Epithelial cell of proximal tubule (primary cell): ENCODE measurements at places on chromosomes 2 and 18. TPM values are rescaled to one million over a fixed set of nuclear protein-coding genes. Genes with fewer than 3 reads are reported as not detected.
A peak's percentile ranks its signal among the peaks of the same experiment; 100 is the strongest.

GPR155 gene
- total RNA-seq = 0.87 and 1.7 TPM in 2 replicates

GRCh38 chr2:9463698-9464034 is 10.7 kb upstream of the IAH1 start:
- no peak for DNase-seq

GRCh38 chr18:5508821-5509220 is 35.0 kb downstream of the EPB41L3 start:
- no peak for DNase-seq

DNAJC5G gene
- total RNA-seq = not detected in 2 replicates

TTC21B gene
- 8.3 and 9.1 TPM in 2 replicates for total RNA-seq

MC4R gene
- total RNA-seq = not detected in 2 replicates

NCKAP5 gene
- 0.58 and 0.69 TPM in 2 replicates for total RNA-seq

DNA sequence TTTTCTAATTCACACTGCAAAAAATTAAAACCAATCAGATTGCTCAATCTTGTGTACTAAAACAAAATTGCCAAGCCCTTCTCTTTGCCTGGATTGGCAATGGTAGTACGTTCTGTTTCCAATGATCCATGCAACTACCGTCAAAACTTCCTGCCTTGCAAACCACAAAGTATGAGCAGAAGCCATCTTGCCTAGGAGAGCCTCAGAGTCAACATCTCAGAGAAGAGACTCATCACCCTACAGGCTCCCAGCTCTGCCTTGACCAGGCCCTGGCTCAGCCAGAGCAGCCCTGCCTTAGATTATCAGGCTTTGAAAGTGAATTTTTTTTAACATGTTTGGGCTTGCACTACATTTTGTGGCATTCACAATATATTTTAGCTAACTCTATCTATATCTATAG is 574.1 kb downstream of the SATB2 start:
- no peak for DNase-seq

CRACDL gene
- total RNA-seq = 0.29 and 1.0 TPM in 2 replicates

- no peak for DNase-seq
Observed at GRCh38 chr2:65656160-65656718, 223.8 kb upstream of the SPRED2 start.

DNA sequence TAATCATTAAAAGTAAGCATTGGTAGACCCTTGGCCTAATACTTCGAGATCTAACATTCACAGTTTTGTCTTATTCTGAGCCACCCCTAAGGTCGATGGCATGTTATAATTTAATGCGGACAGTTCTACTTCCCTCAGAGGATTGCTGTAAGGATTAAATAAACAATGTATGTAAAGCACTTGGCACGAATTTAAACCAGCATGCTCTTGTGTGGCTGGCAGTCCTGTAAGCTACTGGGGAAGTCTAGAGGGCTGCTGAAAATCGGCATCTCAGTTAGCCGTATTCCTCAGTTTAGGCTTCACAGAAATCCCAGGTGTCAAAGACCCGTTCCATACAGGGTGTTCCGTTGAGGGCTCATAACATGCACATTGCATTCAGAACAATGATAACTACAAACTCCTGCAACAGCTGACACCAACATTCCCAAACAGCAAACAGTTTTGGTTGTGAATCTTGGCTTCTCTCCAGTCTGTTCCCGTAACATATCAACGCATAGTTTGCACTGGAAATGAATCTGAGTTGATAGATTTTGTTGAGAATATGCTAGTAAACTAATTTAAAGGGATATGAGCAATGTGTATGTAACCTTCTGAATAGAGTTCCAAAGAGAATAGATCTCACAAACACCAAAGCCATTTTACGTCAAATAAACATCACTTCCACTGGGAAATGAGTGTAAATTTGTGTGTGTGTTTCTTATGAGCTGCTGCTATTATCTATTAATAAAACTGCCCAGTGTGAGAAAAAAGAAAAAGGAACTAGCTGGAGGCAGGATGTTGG is 52.2 kb upstream of the ACKR3 start:
- no peak for DNase-seq

- no peak for DNase-seq
Observed at GRCh38 chr2:4219101-4219500, 515.7 kb downstream of the DCDC2C start.

GRCh38 chr2:33204945-33205344 is 258.2 kb downstream of the LTBP1 start:
- DNase-seq = no peak

GRCh38 chr2:46510598-46511177 is 31.3 kb downstream of the TMEM247 start:
- DNase-seq = no peak

DNA sequence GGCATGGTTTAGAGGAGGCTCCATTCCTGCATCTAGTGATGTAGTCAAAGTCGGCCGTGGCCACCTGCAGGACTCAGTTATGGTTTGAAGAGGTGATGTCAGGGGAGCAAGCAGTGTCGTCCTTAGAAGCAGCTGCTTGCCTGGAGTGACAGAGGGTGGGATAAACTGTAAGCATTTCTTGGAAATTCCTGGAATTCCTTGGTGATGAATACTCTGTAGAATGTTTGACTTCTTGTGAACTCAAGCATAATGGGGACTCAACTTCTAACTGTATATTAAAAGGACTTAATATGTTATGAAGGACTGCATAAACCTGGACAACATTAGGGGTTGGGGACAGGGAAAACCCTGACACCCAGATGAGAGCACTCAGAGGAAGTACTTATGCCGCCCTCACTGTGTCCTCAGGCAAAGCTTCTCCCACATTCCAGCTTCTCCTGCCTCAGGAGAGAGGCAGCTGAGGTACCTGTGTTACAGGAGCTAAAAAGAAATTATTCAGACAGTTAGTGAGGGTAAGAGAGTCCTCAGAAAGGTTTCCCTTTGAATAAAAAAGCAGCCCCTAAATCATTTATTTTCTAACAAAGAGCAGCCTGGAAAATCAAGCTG is 459.9 kb upstream of the CELF4 start:
- peak; percentile 86 for DNase-seq

GRCh38 chr2:167856190-167856589 is 391.2 kb downstream of the STK39 start:
- no peak for DNase-seq

- DNase-seq = no peak
Observed at GRCh38 chr2:221495731-221496130, 76.4 kb downstream of the EPHA4 start.

SKA1 gene
- total RNA-seq = 23.9 and 34.2 TPM in 2 replicates

DNA sequence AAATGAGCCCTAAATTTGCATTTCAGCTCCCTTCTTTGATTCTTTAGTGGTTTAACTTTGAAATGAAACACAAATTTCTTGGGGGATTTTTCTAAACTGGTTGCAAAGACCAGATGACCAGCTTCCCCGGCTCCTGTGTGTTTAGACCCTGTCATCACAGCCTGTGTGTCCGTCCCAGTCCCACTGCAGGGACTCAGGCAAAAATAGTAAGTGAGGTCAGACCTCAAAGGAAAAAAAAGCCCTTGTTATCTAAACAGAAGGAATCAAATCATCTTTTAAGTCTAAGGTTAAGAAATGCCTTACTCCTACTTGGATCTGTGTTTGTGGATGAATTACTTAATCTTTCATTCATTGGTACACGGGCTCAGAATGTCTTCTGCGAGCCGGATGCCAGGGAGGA is 423.7 kb downstream of the LPIN1 start:
- DNase-seq = no peak

HOXD9 gene
- total RNA-seq = 9.8 and 11.5 TPM in 2 replicates

- no peak for DNase-seq
Observed at GRCh38 chr2:201906777-201907562, 100.6 kb downstream of the CDK15 start.

GRCh38 chr18:11951390-11951851 is 29.9 kb upstream of the IMPA2 start:
- DNase-seq = no peak

AKAIN1 gene
- total RNA-seq = not detected in 2 replicates

- no peak for DNase-seq
Observed at GRCh38 chr2:240958366-240959213, 39.8 kb upstream of the SNED1 start.

ZNF804A gene
- not detected in 2 replicates for total RNA-seq

GTF2A1L gene
- total RNA-seq = 0.14 TPM in 1 of 2 replicates, not detected in the other

MYOM1 gene
- 0.12 and 0.14 TPM in 2 replicates for total RNA-seq

DNA sequence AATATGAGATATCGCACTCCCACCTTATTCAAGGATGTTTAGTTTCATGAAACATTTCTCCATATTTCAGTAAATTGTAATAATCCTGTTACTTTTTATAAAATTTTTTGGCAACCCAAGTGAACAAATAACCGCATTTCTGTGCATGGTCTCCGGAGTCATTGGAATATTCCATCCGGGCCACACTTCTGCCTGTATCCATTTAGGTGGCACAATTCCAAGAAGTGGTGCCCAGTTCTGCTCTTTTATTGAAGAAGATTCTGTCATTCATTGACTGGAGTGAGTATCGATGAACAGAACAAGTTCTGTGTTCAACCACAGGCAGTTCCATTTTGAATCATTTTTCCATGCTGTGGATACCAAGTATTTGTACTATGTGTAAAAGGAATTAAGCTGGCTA is 26.6 kb upstream of the ICOS start:
- no peak for DNase-seq

VIT gene
- total RNA-seq = not detected in 2 replicates

DNA sequence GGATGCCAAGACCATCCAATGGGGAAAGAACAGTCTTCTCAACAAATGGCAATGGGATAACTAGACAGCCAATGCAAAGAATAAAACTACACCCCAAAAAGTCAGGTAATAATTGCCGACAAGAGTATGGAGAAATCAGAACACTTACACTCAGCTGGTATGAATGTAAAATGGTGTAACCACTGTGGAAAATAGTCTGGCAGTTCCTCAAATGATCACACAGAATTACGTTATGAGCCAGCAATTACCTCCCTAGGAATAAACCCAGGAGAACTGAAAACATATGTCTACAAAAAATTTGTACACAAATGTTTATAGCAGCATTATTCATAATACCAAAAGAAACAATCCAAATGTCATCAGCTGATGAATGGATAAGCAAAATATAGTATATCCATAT is 8.8 kb downstream of the IWS1 start:
- no peak for DNase-seq

C2orf74 gene
- 4.4 and 9.1 TPM in 2 replicates for total RNA-seq

DNA sequence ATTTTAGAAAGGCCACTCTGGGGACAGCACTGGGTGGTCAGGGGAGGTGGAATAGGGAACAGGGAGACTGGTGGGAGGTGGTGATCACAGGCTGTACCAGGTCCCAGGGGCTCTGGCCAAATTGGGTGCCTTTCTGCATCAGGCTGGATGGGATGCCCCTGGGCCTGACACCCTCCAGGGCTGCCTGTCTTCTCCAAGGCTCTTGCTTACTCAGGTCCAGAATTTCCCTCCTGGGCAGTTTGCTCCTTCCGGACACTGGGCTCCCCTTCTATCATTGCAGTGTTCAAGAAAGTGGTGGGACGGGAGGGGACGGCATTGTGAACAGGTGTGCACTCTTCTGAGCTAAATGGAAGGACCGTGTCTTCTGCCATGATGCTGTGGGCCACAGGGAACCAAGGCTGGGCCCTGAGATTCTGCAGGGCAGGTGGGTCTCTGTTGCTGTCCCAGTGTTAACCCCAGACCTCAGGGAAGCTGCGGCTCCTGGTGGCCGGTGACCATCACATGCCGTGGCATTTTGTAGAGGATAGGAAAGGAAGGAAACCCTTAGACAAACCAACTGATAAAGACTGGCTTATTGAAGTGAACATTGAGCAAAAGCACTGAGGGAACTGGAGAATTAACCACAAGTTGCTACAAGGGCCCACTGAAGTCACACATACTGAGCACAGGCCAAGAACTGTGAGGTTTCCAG is 93.7 kb upstream of the HS6ST1 start:
- no peak for DNase-seq

DNA sequence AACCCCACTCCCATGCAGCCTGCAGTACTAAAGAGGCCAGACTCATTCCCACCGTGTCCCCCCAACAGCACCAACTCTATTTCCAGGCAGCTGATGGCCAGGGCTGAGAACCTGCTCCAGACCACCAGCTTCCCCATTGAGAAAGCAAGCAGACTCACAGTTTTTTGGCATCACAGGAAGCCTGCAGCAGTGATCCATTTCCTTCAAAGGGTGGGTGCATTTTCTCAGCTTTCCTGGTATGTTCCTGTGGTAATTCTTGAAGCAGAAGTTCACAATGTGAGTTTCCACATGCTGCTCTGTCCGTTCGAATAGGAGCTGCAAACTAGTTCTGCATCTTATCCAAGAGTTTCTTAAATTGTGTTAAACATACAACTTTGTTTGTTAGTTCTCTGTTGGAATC is 1249.6 kb upstream of the FAM98A start:
- no peak for DNase-seq

GRCh38 chr2:3270095-3270478 is 107.5 kb downstream of the EIPR1 start:
- DNase-seq = no peak

PLB1 gene
- 1.2 and 2.1 TPM in 2 replicates for total RNA-seq

GRCh38 chr2:80222644-80223043 is 81.9 kb downstream of the LRRTM1 start:
- no peak for DNase-seq

VIL1 gene
- not detected in 2 replicates for total RNA-seq

SLC39A6 gene
- 66.8 and 83.7 TPM in 2 replicates for total RNA-seq

GRCh38 chr18:62925031-62925688 is 209.8 kb downstream of the PHLPP1 start:
- peak; percentile 55 for DNase-seq

GRCh38 chr18:35029103-35029502 is 12.1 kb upstream of the MAPRE2 start:
- no peak for DNase-seq

- no peak for DNase-seq
Observed at GRCh38 chr2:223576873-223577272, 25.3 kb downstream of the SCG2 start.

- no peak for DNase-seq
Observed at GRCh38 chr2:74186038-74186437, 7.4 kb upstream of the MOB1A start.

DNA sequence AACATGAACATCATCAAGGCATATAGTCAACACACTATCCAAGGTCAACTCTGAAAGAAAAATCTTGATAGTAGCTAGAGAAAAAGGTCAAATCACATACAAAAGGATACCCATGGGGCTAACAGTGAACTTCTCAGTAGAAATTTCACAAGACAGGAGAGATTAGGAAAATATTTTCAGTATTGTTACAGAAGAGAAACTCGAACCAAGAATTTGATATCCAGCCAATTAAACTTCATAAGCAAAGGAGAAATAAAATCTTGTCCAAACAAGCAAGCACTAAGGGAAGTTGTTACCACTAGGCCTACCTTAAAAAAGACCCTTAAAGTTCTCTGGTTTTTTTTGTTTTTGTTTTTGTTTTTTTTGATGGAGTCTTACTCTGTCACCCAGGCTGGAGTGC is 242.5 kb downstream of the EXOC6B start:
- no peak for DNase-seq

DNA sequence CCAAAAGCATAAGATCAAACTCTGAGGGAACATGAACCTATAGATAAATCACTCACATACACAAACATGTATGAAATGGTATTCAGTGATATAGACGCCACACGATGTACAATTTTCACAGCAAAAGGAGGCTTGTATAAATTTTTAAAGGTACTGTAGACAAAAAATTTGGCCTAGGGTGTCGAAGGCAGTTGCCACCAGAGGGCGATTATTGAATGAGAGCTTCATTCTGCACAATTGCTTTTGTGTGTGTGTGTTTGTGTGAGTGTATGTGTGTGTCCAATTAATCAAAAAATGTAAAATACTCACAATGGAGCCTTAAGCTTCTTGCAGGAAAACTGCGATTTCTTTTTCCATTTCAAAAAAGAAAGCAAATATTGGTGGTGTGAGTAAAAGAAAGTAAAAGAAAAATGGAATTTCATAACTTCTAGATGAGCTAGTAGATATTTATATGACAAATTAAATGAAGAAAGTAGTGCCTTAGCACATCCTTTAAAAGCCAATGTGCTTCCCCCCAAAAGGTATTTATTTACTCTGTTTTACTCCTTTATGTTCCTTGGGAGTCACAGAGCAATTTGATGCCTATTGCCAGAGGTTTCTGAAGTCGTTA is 800.1 kb downstream of the SATB2 start:
- no peak for DNase-seq

CXXC1 gene
- total RNA-seq = 35.8 and 50.9 TPM in 2 replicates

IL1R1 gene
- 5.7 and 10.7 TPM in 2 replicates for total RNA-seq
